ENCODE measurements at places on chromosomes 7 and 10. TPM values are rescaled to one million over a fixed set of nuclear protein-coding genes. Genes with fewer than 3 reads are reported as not detected.

DNAH11 gene
- total RNA-seq, result 0.20 TPM

LEP gene
- total RNA-seq, result 26.7 TPM

ATOH7 gene
- total RNA-seq, result not detected

AKR1C4 gene
- total RNA-seq, result not detected

DNA sequence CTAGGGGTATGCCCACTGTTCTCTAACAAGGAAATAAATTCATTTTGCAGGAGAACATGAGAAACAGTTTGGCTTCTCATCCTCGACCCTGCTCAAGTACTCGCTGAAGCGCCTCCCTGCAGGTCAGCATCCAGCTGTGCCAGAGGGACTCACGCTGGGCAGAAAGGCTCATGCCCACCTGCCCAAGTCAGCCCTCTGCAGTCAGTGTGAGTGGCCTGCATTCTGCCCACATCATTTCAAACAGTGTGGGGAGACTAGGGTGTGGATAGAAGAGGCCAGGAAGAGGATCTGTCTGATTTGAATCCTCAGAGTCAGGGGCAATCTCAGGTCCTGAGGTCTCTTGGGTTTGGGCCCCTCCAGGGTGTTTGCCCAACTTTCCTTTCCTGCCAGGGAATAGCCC is 297.8 kb downstream of the ELMO1 start:
- no peaks in the 10 kb centered on the region for H3K36me3 ChIP-seq
- H3K27me3 ChIP-seq, result no peaks in the 10 kb centered on the region
- H3K4me3 ChIP-seq, result no peak overlapping the region
- H3K27ac ChIP-seq, result no peak overlapping the region

GRCh38 chr10:52030051-52030790 is 283.9 kb upstream of the DKK1 start:
- no peaks in the 10 kb centered on the region for H3K4me1 ChIP-seq
- DNase-seq, result no peak
- H3K27me3 ChIP-seq, result no peaks in the 10 kb centered on the region
- no peak overlapping the region for H3K27ac ChIP-seq
- no peak overlapping the region for H3K4me3 ChIP-seq
- no peaks in the 10 kb centered on the region for H3K36me3 ChIP-seq

- H3K27ac ChIP-seq, result peak overlapping the region; percentile 30
- no peaks in the 10 kb centered on the region for H3K4me1 ChIP-seq
- no peak overlapping the region for H3K4me3 ChIP-seq
- H3K27me3 ChIP-seq, result no peaks in the 10 kb centered on the region
- H3K36me3 ChIP-seq, result no peaks in the 10 kb centered on the region
Measured at GRCh38 chr10:114310346-114310745, 71.3 kb downstream of the VWA2 start.

DNA sequence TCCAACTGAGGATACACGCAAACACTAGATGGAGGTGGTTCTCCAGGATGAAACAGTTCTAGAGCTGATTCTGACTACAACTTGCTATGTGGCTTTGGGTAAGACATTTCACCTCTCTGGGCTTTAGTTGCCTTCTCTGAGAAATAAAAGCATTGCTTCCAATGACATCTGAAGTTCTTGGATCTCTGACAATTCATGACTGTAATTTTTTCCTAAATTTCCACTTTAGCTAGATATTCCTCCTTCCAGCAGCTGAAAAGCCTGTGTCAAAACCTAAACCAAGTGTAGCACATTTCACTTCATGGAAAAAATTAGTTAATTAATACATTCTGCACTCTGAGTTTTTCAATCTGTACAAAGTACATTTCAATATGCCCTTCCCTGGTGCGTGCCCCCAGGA is 50.0 kb upstream of the ANK3 start:
- H3K4me3 ChIP-seq, result no peak overlapping the region
- DNase-seq, result no peak
- no peak overlapping the region for H3K27ac ChIP-seq
- no peaks in the 10 kb centered on the region for H3K4me1 ChIP-seq

DNA sequence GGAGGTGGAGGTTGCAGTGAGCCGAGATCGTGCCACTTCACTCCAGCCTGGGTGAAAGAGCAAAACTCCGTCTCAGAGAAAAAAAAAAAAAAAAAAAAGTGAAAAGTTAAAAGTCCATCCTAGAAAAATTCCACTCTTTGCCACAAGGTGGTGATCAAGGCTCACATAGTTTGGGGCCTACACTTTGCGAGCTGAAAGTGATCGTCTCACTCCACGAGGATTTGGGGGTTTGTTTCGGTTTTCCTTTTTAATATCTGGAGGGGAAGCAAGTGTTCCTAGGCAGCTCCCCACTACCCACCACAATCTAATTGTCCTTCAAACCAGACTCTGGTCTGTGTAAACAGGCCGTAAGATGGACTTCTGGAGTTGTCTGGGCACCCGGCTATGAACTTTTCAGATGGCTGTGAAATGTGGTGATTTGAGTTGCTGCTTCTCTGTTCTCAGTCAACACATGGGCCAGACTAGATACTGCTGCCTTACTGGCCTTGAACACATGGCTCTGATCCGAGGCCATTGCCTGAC is 27.1 kb downstream of the PRLHR start:
- no peaks in the 10 kb centered on the region for H3K36me3 ChIP-seq
- H3K4me3 ChIP-seq, result no peak overlapping the region
- H3K4me1 ChIP-seq, result peaks cover 4% of the 10 kb centered on the region
- H3K27ac ChIP-seq, result no peak overlapping the region
- no peaks in the 10 kb centered on the region for H3K27me3 ChIP-seq
- DNase-seq, result peak; percentile 93

DNA sequence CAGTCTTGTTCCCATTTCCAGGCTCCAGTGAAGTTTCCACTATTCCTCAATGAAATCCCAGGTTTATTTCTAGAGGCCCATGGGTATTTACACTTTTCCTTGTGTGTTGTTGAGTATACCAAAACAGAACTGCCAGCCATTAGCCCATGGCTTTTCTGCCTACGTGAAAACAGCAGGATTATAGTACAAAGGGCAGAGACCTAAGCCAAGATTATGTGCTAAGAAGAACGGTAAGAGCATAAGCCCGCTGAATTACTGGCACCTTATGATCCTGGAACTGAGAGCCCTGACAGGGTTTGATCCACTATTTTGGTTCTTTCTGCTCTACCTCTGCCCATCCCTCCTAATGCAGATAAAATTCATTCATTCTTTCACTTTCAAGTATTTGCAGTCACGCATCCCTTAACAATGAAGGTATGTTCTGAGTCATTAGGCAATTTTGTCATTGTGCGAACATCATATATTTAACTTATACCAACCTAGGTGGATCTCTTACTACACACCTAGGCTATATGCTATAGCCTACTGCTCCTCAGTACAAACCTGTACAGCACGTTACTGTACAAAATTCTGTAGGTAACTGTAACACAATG is 16.0 kb downstream of the SEMA3C start:
- H3K27ac ChIP-seq, result no peak overlapping the region
- H3K4me1 ChIP-seq, result no peaks in the 10 kb centered on the region
- H3K27me3 ChIP-seq, result no peaks in the 10 kb centered on the region
- no peak for DNase-seq

DNA sequence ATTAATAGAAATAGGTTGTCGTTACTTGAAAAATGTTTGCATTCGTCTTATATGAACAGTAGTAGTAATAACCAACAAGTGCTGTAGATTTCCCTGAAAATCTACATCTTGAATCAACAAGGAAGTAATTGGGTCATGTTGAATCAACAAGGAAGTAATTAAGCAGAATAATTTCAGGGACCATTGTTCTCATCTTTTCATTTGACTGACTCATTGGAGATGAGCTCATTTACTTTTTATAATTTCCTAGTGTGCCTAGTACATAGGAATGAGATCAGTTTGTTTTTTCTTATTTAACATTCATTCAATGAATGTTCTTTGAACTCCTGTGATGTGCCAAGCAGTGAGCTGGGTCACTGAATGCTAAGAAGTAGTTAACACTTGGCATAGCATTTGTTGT is 8.2 kb downstream of the CLDN12 start:
- no peaks in the 10 kb centered on the region for H3K27me3 ChIP-seq
- H3K27ac ChIP-seq, result no peak overlapping the region
- no peaks in the 10 kb centered on the region for H3K36me3 ChIP-seq
- no peak overlapping the region for H3K4me3 ChIP-seq

DNA sequence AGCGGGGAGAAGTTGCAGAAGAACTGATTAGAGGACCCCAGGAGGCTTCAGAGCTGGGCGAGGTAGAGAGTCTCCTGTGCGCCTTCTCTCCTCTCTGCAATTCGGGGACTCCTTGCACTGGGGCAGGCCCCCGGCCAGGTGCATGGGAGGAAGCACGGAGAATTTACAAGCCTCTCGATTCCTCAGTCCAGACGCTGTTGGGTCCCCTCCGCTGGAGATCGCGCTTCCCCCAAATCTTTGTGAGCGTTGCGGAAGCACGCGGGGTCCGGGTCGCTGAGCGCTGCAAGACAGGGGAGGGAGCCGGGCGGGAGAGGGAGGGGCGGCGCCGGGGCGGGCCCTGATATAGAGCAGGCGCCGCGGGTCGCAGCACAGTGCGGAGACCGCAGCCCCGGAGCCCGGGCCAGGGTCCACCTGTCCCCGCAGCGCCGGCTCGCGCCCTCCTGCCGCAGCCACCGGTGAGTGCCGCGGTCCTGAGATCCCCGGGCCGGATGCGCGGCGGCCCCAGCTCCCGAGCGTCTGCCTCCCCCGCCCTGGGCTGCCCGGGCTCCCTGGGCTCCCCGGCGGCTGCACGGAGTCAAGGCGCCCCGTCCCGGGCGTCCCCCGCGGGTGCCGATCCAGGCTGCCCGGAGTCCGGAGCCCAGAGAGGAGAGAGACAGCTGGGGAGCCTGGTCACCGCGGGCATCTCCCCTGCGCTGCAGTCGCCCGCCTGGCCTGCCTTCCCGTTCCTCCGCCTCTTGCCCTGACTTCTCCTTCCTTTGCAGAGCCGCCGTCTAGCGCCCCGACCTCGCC is at the start of gene PLAU:
Gene PLAU, plus strand, starts transcription at position 369 of the 789 bp plus-strand sequence. CDS start 424 bp downstream, outside the sequence.
- peaks cover 8% of the 10 kb centered on the region for H3K27me3 ChIP-seq
- H3K27ac ChIP-seq, result peak within 1 kb of the TSS; percentile 83
- H3K4me1 ChIP-seq, result peaks cover 37% of the 10 kb centered on the region
- H3K36me3 ChIP-seq, result no peaks in the 10 kb centered on the region
- DNase-seq, result no peak

DNA sequence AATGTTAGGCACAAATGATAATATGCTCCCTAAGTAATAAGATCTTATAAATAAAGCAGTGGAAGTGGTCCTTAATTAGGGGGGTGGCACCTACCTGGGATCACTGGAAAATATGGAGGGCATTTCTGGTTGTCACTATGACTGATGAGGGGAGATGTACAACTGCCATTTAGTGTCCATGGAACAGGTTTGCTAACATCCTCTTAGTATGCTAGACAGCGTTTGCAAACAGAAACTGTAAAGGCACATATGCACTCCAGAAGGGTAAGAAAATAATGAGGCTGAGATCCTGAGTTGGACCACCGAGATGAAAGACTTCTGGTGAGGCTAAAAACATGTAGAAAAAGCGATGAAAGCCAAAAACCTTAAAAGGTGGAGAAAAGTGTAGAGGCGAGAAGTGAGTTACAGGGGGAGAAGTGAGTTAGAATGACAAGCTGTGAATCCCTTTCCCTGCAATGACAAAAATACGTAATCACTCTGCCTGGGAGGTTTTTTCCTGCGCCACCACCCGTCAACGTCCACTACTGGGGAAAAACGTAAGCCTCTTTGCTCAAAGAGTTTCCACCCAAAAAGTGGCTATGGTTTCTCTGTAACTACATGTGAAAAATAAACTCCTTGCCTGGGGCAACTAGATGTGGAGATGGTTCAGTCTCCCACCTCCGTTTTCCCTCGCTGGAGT is 767 bp downstream of the KRIT1 start:
- no peaks in the 10 kb centered on the region for H3K27me3 ChIP-seq
- no peak for DNase-seq
- H3K36me3 ChIP-seq, result no peaks in the 10 kb centered on the region
- H3K27ac ChIP-seq, result peak overlapping the region; percentile 89

- H3K4me1 ChIP-seq, result no peaks in the 10 kb centered on the region
- H3K27me3 ChIP-seq, result no peaks in the 10 kb centered on the region
- no peak overlapping the region for H3K27ac ChIP-seq
- no peak overlapping the region for H3K4me3 ChIP-seq
- DNase-seq, result no peak
- H3K36me3 ChIP-seq, result no peaks in the 10 kb centered on the region
Measured at GRCh38 chr7:48363174-48363573, 191.9 kb downstream of the ABCA13 start.

- H3K36me3 ChIP-seq, result no peaks in the 10 kb centered on the region
- no peaks in the 10 kb centered on the region for H3K27me3 ChIP-seq
- H3K4me1 ChIP-seq, result no peaks in the 10 kb centered on the region
- DNase-seq, result no peak
Measured at GRCh38 chr10:131832056-131832685, 68.6 kb upstream of the PPP2R2D start.

- H3K4me1 ChIP-seq, result no peaks in the 10 kb centered on the region
- DNase-seq, result no peak
- H3K27me3 ChIP-seq, result no peaks in the 10 kb centered on the region
- no peak overlapping the region for H3K27ac ChIP-seq
- H3K4me3 ChIP-seq, result no peak overlapping the region
Measured at GRCh38 chr7:135283959-135284638, 50.5 kb downstream of the STRA8 start.

DNA sequence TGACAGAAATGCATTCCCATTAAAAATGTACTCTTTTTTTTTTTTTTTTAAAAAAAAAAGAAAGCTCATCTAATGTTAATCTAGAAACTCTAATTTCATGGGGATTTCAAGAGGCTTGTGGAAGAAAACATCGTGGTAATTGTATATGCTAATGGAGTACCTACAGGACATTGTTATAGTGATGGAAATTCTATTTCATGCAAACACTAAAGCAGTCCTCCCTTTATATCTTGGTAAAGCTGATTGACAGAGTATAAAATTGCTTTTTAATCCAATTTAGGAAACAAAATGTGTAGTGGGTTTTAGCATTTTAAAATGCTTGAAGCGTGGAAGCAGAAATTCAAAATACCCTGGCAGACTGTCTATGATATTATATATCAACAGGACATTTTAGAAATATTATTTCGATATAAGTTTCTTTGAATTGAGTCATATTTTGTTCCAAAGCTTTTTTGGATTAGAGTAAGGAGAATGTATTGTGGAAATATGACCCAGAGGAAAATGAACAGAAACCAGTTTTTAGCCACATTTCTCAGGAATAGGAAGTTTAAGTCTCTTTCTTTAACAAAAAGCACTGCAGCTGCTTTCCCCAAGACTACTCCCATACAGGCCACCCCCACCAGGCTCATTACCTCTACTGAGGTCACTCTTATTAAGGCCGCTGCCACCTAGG is 121.9 kb downstream of the WNT2 start:
- peaks cover 19% of the 10 kb centered on the region for H3K36me3 ChIP-seq
- no peak for DNase-seq
- no peaks in the 10 kb centered on the region for H3K4me1 ChIP-seq
- no peak overlapping the region for H3K27ac ChIP-seq
- no peaks in the 10 kb centered on the region for H3K27me3 ChIP-seq
- no peak overlapping the region for H3K4me3 ChIP-seq
